Aorta (tissue), 5 donors: ENCODE measurements at places on chromosomes 4 and X. TPM values are rescaled to one million over a fixed set of nuclear protein-coding genes. Genes with fewer than 3 reads are reported as not detected.
A peak's percentile ranks its signal among the peaks of the same experiment; 100 is the strongest.

Gene TEX13C
- not detected for total RNA-seq

DNA sequence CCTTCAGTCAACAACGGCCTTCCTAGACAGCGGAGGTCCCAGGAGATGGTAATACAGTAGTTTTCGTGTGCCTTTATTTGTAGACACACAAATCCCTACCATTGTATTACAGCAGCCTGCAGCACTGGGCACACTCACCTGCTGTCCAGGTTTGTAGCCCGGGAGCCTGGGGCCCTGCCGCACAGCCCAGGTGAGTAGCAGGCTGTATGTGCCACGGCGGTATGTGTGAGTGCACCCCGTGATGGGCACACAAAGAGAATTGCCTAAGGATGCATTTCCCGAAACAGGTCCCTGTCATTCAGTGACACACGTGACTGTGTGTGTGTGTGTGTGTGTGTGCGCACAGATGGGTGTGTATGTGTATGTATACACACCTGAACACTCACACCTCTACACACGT is 8.1 kb upstream of the SLC25A6 start:
- DNase-seq: peak; percentile 19

- peak; percentile 78 for DNase-seq
Measured at GRCh38 chr4:101348995-101349800, 1.9 kb upstream of the PPP3CA start.

DNA sequence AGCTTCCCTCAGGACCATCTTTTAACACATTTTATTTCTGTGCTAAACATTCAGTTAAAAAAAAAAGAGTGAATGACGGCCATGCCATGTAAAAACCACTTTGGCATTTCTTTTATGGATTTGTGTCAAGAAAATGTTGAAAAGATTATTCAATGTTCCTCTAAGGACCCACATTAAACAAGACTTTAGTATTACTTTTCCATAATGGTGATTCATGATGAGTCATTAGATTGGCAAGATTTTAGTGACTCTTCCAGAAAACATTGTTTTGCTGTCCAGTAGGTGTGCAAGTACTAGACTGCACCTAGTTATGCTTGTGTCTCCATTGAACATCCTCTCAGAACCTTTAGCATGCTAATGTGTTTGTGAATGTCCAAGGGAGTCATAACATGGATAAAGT is 748.6 kb downstream of the STPG2 start:
- DNase-seq: no peak

DNA sequence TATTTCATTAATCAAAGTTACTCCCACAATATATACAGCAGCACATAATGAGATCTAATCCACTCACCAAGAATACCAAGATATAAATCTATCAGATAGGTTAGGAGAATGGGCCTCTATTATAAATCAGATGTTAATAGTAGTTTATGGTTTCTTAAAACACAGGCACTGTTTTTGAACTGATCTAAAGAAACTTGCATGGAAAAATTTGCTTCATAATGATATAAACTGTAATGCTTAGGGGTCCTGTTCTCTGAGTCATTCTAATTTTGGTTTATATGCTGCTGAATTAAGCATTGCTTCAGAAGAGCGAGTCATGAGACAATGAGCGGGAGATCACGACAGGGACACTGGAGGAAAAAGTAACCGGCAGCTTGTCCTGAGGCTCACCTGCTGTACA is 113.3 kb upstream of the OTUD4 start:
- DNase-seq: no peak
